ENCODE measurements at places on chromosomes 3 and 15. TPM values are rescaled to one million over a fixed set of nuclear protein-coding genes. Genes with fewer than 3 reads are reported as not detected.

The HESX1 gene
- total RNA-seq = 0.22 TPM

The SLC35G2 gene
- 24.2 TPM for total RNA-seq

The POLQ gene
- total RNA-seq = 0.99 TPM

The ACP3 gene
- not detected for total RNA-seq

The GOLGA6D gene
- not detected for total RNA-seq

The OXNAD1 gene
- total RNA-seq = 16.3 TPM

The SLC28A2 gene
- not detected for total RNA-seq

The SATB1 gene
- total RNA-seq = 4.2 TPM

The C3orf33 gene
- total RNA-seq = 1.4 TPM

- DNase-seq = no peak
Measured at GRCh38 chr3:72157748-72158638, 373.0 kb upstream of the PROK2 start.

GRCh38 chr3:149235599-149236424 is 14.2 kb upstream of the CP start:
- DNase-seq = no peak

DNA sequence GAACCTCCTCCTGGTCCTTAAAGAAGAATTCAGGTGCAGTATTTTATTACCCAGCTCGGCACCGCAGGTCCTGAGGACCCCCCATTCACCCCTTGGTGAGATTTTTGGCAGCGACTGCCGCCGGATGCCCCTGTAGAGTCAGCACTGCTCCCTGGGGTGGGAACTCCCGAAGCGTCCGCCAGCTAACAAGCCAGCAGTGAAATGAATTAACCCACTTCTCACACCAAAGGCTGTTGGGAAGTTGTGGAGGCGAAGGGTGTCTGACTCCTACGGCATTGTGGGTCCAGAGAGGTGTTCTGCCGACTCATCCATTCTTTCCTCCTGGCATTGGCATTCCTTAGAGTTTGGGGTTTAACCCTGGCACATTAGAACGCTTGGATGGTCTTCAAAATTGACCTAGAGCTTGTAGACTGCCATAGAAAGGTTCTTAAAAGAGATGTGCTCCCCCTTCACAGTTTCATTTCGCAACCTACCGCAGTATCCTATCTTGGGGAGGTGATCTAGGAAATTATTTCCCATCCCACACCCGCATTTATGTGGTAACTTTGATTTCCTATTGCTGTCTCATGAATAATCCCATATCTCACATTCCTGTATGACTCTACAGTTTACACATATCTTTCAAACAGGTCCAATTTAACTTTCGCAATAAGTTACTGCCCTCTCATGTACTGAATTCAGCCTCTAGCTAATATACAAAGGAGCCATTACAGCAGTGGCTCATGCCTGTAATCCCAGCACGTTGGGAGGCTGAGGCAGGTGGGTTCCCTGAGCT is 879 bp upstream of the EIF5A2 start:
- DNase-seq = peak; percentile 30

DNA sequence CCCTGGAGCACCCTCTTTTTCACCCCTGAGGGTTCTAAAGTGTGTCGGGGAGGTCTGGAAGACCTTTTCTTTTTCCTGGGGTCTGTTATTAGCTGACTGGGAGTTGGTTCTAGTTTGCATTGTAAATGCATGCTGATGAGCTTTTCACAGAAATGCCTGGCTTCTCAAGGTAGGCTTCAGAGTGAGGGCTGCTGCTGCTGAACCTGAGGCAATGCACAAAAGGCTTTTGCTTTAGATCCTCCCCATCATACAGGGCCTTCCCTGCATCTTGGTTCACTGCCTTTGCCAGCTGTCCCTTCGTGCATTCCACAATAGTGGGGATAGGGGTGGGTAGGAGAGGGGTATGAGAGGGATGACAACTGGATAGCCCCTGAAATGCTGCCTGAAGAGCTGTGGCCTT is 46.6 kb downstream of the FAH start:
- DNase-seq = no peak

DNA sequence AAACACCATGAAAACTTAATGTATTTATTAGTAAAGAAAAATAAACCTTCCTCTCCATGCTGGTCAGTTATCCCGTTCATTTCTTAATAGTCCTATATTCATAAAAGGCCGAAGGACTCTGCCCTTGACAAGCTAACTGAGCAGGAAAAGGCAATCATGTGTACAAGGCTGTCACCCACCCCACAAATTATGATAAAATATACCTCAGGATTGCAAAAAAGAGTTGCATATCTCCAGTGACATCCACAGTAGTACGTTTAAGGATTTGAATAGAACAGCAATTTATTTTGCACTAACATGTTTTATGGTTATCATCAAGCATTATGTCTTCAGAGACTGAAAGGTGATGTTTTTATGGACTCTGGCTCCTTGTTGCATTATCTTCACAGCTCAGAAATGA is 157.6 kb downstream of the FOXB1 start:
- no peak for DNase-seq

DNA sequence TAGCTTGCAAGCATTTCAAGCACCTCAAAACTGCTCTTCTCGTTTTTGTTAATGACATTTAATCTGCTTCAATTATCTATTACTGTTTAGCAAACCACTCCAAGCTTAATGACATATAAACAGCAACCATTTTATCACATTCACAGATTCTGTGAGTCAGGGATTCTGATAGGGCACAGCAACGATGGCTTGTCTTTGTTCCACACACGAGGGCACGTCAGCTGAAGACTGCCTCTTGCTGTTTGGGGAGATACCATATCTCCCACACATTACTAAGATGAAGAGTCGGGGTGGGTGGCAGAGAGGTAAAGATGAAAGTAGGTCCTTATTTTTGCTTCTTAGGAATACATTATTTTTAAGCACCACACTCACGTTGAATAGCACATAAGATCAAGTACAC is 19.3 kb downstream of the CPOX start:
- no peak for DNase-seq

- DNase-seq = peak; percentile 44
Measured at GRCh38 chr3:127959873-127960272, 44.8 kb downstream of the KBTBD12 start.

GRCh38 chr15:32704395-32704981 is 13.3 kb upstream of the GREM1 start:
- no peak for DNase-seq

- peak; percentile 86 for DNase-seq
Measured at GRCh38 chr3:12508291-12508700, 24.0 kb downstream of the TSEN2 start.

DNA sequence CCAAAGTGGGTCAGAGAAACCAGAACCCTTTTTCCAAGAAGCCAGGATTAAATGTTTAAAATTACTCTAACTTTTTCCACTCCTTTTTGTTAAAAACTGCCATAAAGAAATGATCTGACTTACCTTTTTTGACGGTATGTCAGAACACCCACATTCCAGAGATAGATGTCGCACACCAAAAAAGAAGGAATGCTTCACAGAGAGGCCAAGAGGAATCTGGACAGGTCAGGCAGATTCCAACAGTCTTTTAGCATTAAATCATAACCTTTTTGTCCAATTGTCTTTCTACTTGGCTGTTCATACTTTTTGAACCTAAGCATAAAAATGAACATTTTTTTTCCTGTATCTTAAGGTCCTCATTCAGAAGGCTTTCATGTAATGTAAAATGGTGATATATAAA is 846.9 kb downstream of the NSUN3 start:
- no peak for DNase-seq

- peak; percentile 82 for DNase-seq
Measured at GRCh38 chr15:90885432-90886290, 1.4 kb downstream of the FES start.
